ENCODE measurements at places on chromosomes 11 and 22.

DNA sequence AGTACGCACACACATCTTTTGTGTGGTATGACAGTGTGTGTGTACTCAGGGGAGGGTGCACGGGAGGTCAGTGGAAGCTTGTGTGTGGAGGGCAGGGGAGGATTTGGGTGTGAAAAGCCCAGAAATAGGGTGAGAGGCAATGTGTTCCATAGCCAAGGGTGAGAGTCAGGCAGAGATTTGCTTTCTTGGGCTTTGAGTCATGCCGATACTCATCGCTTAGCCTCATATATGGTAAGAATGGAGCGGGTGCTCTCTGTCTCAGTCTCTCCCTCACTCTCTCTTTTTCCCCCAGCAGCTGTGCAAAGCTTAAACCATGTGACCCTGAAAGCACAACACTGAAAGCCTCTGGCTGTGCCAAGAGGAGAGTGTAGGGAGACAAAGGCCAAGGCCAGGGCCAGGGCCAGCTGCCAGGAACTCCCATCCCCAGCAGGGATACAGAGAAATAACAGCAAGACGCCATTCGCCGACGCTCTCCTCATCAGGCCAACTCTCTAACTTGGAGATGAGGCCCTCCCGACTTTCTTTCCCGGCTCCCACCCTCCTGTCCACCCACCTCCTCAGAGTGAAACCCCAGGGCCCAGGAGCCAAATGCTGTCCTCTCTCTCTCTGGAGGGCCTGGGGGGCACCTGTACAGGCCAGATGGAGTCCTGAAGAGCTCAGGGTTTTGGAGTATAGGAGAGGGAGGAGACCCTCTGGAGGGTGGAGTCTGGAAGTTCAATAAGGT, 20.3 kb upstream of the MICAL3 start:
- DNase-seq = no peak

DNA sequence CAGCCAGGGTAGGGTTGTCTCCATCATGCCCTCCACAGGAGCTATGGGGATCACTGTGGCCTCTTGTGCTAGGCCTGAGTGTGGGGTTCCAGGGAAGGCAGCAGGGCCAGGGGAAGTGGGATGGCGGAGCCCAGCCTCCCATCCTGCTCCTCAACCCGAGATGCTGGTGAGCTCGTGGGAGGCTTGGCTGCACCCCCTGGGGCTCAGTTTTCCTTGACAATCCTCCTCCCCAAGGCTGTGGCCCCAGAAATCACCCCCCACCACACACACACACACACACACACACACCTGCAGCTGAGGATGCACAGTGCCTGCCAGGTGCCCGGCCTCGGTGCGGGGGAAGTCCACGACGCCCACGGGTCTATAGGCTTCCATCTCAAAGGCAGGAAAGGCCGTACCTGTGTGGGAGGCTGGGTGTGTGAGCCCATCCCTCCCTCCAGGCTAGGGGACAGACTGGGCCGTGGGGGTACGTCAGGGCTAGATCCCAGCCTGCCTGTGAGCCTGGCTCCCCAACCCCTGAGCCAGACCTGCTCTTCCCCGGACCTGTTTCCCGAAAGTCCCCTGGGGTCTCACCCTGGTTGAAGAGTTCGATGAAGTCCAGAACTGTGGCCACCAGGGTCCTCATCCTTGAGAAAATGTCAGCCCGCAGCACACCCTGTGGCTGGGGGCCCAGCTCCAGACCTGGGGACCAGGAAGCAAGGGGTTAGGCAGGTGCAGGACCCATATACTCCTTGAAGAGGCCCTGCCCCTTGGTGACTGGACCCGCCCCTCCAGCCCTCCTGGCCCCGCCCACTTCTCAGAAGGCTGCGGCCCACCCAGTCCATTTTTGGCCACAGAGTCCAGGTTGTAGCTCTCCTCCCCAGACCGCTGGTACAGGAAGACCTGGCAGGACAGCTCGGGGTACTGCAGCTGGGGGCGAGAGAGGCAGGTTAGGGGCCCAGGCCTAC, 5.2 kb upstream of the TBX10 start:
- DNase-seq = no peak

GRCh38 chr11:71396548-71397123, 51.6 kb downstream of the DHCR7 start:
- DNase-seq = no peak

GRCh38 chr11:106021181-106021966, 666 bp downstream of the MSANTD4 start:
- DNase-seq = no peak

DNA sequence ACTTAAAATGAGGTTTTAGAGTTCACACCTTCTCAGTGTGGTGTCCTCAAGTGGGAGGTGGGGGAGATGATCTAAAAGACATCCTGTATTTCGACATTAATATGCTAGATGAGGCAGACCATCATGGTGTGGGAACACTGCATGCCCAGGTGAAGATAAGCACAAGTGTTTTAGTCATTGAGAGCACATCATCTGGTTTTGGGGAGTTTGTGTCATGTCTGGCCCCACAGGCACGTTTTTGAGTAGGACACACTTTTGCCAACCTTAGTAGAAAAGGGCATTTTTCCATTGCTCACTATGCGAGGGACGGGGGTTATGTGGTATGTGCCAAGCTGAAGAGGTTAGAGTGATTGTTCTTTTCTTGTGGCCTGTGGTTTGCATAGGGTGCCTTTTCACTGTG, 189.3 kb downstream of the DBX1 start:
- DNase-seq = no peak
